ENCODE measurements at places on chromosomes 6 and 20.

DNA sequence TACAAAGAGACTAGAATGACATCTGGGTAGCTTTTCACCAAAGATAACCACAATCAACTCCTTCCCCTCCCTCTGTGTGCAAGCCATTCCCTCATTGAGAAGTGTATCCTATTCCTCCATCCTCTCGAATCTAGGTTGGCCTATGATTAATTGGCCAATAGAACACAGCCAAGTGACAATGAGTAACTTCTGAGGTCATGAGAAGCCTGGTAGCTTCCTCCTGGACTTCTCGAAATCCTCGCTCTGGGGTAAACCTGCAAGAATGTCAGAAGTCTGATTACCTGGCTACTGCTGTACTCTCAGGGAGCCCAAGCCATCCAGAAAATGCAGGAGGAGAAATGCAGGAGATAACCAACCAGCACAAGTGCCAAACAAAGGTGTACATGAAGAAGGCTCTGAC lies 13.1 kb downstream of the ARHGAP18 start:
- DNase-seq: no peak

DNA sequence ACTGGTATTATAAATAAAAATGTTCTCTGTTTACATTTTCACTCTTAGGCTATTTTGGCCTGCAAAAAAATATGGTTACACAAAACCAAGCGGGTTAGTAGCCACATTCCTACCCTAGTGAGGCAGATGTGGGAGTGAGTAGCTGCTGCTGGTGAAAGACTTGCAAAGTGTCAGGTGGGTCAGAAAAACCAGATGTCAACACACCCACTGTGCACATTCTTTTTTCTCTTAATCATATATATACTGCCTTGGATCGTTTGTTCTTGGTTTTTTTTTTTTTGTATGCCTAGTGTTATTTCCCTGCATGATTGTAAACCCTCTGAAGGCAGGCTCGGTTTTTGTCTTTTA lies 68.0 kb upstream of the TFB1M start:
- DNase-seq: no peak

DNA sequence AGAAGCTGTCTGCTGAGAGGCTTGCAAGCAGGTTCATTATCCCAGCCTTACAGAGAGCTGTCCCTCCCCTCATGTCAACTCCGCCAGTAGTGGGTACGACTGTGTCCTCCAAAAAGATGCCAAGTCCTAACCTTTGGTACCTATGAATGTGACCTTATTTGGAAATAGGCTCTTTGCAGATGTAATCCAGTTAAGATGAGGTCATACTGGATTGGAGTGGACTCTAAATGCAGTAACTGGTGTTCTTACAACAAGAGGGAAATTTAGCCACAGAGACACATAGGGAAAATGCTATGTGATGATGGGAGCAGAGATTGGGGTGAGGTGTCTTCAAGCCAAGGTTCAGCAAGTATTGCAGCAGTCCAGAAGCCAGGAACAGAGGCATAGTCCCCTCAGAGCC lies 90.8 kb upstream of the FOXP4 start:
- DNase-seq: no peak

- no peak for DNase-seq
Measured at GRCh38 chr20:23332467-23332866, 18.1 kb upstream of the NXT1 start.

DNA sequence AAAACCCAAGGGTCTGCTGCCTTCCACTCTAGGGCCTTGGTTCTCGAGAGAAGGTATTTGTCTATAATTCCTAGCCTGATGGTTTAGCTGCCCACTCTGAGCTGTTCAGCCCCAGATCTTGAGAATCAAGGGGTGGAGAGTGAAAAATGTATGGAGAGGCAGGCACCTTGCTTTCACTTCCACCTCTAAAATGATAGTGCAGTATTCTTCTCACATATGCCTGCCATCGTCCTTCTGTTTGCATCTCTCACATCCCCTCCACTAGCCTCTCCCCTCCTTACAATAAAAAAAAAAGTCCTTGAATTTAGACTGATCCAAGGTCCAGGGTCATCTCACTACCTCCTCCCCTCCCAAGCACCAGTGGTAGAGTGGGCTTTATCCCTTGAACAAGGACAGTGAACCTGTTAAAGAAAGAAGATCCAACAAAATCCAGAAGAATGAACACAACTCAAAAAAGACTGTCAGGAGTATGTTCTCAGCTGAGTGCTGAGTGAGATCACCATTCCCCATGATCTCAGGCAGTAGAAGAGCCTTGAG lies 104.2 kb downstream of the HIVEP1 start:
- DNase-seq: no peak

Data from activated T-cell treated with anti-CD3 and anti-CD28 coated beads, Interleukin-2, amount 50 U/mL, for 48 hours (primary cell).